ENCODE measurements at places on chromosomes 2 and 18. TPM values are rescaled to one million over a fixed set of nuclear protein-coding genes. Genes with fewer than 3 reads are reported as not detected.
A peak's percentile ranks its signal among the peaks of the same experiment; 100 is the strongest.

- DNase-seq: no peak
Measured at GRCh38 chr2:230751062-230751461, 38.4 kb downstream of the CAB39 start.

GRCh38 chr2:128234613-128235012, 84.1 kb downstream of the HS6ST1 start:
- no peak for DNase-seq

- DNase-seq: no peak
Measured at GRCh38 chr18:10157706-10158105, 243.9 kb downstream of the VAPA start.

DNA sequence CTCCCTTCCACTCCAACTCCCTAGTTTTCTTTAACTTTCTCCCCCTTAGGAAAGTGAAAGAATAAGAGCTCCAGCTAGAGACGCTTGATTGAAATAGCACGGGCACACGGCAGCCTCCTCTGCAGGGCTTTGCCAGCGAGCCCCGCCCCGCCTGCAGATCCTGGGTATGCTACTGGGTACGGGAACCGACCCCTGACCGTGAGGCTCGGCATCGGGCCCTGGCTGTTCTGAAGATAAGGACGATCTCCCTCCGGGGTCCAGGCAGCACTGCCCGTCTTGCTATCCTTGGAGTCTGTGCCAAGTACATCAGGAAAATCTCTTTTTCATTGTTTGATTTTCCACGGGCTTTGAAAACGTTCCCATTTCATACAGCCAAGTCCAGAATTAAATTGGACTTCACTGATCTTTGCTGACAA, 284.5 kb downstream of the MTX2 start:
- DNase-seq: peak; percentile 82

DNA sequence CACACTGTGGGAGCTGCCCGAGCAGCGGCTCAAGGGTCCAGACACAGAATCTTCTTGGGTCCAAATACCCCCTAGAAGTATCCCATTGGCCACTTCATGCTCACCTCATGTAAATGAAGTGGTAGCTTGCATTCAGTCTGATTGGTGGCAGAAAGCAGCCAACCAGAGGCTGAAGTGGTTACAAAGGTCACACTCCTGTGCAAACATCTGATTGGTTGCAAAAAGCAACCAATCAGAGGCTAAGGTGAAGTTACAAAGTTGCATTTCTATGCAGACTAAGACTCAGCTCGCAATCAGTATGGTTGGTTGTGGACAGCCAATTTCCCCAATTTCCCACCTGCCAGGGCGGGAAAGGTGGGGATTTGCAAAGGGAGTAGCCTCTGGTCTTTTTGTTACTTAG, 94.3 kb downstream of the DGKD start:
- no peak for DNase-seq

GRCh38 chr2:29495536-29496060, 380.4 kb downstream of the CLIP4 start:
- DNase-seq: no peak

DNA sequence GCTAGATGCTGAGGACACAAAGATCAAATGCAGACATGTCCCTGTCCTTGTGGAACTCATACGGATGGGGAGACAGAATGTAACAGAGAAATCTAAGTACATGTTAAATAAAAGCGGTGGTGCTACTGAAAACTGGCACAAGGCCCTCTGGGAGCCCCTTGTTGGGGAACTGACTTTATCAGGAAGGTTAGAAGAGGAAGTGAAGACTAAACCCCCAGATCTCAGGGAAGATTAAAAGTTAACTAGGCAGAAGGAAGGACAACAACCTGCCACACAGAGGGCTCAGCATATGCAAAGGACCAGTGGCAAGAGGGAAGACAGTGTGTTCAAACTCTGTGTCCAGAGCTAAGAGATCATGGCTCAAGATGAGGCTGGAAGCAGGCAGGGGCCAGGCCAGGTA, 4.8 kb downstream of the CACNB4 start:
- no peak for DNase-seq

GRCh38 chr2:121492409-121492808, 38.3 kb upstream of the RNU4ATAC start:
- DNase-seq: no peak

DNA sequence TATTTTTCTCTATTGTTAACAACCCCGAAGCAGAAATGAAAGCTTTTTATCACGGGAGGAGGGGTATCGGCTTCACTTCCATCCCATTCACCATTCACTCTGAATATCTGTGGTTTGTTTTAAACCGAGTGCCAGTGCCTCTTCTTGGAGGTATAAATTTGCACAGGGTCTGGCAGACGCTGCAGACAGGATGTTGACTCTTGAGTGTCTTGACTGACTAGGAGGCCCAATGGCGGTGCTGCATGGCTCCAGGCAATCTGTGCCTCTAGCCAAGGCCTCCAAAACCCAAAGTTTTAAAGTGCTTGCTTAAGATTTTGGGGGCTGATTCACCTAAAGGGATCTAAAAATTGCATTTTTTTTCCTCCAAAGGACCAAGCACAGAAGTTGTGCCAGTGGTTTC, 183.8 kb downstream of the LTBP1 start:
- no peak for DNase-seq

TBR1 gene
- 9.4 TPM for polyA plus RNA-seq

SLC4A5 gene
- polyA plus RNA-seq: 0.37 TPM

LIPG gene
- polyA plus RNA-seq: 0.44 TPM

DAPL1 gene
- polyA plus RNA-seq: not detected

TCF23 gene
- polyA plus RNA-seq: not detected
